ENCODE measurements at places on chromosomes 13 and 19.

DNA sequence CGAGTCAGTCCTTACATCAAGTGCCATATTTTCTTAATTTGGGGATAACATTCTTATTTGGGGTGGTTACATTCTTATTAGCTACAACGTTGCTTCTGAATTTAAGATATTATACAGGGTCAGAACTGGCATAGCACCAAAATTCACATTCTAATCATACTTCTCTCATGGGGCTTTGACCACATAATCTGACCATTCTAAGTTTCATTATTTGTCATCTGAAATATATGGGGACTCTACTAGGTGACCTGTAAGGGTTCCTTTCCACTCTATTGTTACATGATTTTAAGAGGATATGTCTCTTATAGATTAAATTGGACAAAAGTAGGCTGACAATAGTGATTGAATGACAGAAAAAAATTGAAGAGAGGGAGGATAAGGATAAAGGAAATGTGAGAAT, 536.5 kb downstream of the KCTD12 start:
- DNase-seq = no peak

- no peak for DNase-seq
Measured at GRCh38 chr13:26697069-26697955, 63.3 kb downstream of the GPR12 start.

GRCh38 chr13:94123557-94123956, 355.9 kb downstream of the DCT start:
- peak; percentile 72 for DNase-seq

DNA sequence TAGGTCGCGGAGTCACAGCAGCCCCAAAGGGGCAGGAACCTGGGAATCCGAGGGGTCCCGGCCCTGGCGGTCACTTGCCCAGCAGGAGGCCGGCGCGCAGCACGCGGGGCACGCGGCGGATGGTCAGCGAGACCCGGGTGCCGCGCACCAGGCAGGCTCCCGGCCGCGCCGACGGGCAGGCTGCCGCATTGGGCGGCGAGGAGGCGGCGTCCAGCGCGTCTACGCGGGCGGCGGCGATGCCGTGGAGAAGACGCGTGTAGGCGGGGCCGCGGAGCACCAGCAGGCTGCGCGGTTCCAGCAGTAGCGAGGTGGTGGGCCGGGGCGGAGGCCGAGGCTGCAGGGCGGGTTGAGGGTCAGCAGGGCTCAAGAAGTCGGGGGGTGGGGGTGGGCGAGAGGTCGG, 607 bp upstream of the SYNE4 start:
- peak; percentile 27 for DNase-seq

- no peak for DNase-seq
Measured at GRCh38 chr13:113537909-113538688, 46.5 kb upstream of the TFDP1 start.

GRCh38 chr19:4067396-4068046, 822 bp upstream of the ZBTB7A start:
- no peak for DNase-seq

GRCh38 chr19:33063753-33064457, 783 bp downstream of the RHPN2 start:
- no peak for DNase-seq

DNA sequence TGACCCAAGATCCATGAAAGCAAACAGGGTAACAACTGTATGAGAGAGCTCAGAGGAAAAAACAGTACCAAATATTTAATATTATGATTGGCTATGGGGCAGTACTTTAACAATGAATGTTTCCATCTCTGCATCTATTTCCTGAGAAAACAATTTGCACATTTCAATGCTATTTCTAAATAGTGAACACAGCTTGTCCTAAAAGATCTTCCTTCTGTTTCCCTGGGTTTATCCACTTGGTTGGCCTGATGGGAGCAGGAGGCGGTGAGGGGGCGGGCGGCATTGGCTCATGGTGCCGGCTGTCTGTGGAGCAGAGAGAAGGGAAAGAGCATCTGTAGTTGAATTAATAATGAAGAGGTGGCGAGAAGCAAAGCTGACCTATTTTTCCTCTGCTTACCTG, 291.4 kb downstream of the DCLK1 start:
- no peak for DNase-seq

DNA sequence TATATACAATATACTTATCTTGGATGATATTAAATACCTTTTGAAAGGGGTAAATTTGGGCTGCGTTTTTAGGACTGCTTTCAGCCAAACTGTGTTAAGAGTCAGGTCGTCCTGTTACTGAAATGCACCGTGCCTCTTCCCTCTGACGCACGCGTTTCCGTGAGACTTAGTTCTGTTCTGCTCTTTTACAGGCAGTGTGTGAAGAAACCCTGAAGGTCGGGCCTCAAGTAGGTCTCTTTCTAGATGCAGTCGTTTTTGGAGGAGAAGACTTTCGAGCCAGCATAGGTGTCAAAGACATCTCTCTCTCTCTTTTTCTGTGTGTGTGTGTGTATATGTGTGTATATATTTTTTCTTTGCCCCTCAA, 107.0 kb downstream of the ZIC5 start:
- no peak for DNase-seq

DNA sequence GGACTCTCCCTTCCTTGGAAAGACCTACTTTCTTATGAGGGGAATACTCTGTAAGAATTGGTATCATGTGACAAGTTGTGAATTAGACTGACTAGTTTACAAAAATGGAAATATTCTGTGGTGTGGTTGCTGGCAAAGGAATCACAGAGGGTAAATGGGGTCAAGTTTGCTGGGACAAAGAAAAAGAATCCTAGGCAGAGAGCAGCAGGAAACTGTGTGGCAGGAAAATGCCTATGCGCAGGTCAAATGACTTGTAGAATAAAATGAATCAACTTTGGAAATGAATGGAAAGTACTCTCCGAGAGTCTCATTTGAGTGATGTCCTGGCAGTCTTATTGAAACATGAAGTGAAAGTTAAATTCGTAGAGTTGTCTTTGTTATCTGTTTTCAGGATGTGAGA, 1250.7 kb downstream of the UQCRFS1 start:
- no peak for DNase-seq

DNA sequence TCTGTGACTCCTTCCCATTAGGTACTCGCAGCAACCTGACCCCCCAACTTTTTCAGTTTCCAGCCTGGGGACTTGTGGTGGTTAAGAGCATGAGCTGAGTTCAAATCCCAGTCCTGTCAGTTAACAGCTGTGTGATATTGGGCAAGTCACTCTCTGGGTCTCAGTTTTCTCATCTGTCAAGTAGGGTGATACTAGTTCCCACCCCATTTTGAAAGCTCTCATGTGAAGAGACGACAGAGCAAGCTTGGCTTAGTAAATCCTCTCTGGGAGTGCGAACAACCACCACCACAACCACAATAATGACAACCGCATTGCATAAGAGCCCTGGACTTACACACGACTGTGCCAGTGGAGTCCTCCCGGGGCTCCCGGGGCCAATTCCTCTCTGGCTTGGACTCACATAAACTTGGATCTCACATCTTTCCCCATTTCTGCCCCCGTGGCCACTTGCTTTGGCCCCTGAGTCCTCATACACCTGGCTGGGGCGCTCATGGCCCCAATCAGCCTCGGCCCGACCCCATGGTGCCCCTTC, 454 bp downstream of the BLVRB start:
- DNase-seq = no peak

DNA sequence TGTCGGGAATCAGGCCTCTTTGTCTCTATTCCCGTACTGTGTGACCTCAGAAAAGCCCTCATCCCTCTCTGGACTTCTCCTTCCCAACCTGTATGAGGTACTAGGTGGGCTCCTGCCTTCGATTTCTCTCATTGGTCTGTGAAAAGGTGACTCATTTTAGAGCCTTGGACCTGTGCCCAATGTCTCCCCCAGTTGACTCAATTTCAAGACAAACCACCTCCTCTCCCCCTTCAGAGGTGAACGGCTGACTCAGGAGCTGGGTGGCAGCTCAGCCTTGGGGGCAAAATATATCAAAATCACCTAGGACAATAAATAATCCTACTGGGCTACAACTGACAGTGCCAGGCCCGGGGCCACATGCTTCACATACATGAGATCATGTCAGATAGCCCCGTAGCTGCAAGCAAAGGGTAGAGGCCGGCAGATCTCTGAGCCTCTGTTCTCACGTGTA, 630 bp downstream of the COQ8B start:
- no peak for DNase-seq
